Esophagus squamous epithelium (tissue), 5 donors: ENCODE measurements at places on chromosomes 7 and 10.

DNA sequence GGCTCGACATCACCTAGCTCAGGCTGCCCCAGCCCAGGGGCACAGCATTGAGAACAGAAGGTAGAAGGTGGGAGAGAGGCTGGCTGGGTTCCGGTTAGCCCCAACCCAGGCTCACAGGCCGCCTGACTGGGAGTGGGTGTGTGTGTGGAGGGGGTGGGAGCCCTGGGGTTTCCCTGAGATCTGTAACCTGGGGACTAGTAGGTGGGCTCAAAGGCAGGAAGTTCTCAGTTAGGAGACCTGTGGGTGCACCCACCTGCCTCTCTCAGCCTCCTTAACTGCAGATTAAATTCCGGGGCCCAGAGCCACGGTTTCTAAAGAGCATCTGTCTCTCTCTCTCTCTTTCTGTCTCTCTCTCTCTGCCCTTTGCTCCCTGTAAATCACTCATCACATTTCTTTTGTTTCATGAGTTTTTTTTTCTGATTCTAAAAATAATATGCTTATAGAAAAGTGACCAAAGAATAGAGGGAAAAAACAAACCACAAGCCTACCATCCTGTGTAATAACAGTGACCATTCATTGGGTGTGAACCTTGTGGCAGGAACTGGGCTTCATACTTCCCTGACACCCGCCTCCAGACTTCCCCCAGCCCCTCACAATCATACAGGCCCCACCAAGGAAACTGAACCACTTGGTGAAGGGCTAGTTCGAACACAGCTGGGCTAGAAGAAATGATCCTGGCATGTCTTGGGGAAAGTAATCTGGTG is 83.4 kb upstream of the SMNDC1 start:
- DNase-seq = no peak

- no peak for DNase-seq
Observed at GRCh38 chr7:77327067-77327931, 88.8 kb downstream of the GSAP start.

DNA sequence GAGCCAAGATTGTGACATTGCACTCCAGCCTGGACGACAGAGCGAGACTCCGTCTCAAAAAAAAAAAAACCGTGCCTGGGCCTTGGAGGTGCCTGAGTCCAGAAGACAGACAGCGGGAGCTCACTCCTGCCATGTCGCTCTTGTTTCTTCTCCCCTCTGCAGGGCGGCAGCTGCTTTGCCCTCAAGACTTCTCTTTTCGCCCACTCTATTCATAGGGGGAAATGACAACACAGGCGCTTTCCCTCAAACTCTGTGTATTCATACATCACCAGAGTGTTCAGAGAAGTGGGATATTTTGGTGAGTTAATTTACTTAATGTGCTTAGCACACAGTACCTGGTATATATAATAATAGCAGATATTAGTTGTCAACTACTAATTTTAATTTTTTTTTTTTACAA is 44.5 kb downstream of the FOXK1 start:
- no peak for DNase-seq

GRCh38 chr10:60310740-60311139 is 78.9 kb downstream of the ANK3 start:
- DNase-seq = no peak

GRCh38 chr10:43214956-43215561 is 51.8 kb downstream of the RASGEF1A start:
- DNase-seq = no peak

DNA sequence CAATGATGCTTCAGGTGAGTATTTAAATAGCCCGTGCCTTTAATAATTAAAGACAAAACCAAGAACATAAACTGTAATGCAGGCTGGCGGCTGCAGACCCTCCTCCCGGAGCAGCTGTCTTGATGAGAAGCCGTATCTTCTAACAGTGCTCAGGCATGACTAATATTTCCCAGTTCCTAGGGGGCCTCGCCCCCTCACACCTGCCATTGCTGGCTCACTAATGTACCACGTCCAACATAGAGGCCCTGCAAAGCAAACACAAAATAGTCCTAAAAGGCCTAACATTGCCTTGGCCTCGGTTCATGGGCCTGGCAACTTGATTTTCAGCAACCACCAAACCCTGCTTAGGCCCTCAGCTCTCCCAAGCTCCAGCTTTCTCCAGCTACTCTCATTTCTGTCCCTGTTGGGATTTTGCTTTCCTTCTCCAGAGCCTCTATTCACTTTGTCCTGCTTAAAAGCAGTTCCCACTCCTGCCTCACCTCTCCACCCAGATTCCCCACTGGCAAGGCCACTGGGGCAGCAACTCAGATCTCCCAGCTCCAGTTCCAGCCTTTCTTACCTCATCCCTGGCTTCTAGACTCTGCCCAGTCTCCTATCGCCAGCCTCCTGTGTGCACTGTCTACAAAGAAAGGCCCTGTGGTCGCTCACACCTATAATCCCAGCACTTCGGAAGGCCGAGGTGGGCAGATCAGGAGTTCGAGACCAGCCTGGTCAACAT is 16.2 kb downstream of the SORBS1 start:
- DNase-seq = no peak

- no peak for DNase-seq
Observed at GRCh38 chr7:23863209-23863787, 153.3 kb downstream of the STK31 start.

DNA sequence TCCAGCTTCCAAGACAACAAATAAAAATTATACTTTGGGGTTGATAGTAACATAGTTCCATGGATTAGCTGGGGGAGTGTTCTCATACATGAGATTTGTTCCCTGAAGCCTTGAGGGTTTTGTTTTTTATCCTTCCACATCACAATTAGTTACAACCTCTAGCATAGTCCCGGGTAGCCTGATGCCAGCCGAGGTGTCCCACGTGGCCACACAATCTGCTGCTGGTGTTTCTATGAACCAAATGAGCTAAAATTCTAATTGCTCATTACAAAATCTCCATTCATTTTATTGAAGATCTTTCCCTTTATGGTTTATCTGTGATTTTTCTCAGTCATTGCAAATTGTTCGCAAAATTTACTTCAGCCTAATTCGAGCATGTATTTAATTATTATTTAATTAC is 84.7 kb downstream of the CACNA2D1 start:
- no peak for DNase-seq

GRCh38 chr7:68414631-68415425 is 1183.4 kb upstream of the AUTS2 start:
- no peak for DNase-seq

GRCh38 chr7:2171855-2172254 is 60.9 kb downstream of the MAD1L1 start:
- no peak for DNase-seq

- no peak for DNase-seq
Observed at GRCh38 chr10:5038733-5039132, 35.1 kb upstream of the AKR1C2 start.

- DNase-seq = no peak
Observed at GRCh38 chr7:129914536-129915272, 38.1 kb downstream of the UBE2H start.

DNA sequence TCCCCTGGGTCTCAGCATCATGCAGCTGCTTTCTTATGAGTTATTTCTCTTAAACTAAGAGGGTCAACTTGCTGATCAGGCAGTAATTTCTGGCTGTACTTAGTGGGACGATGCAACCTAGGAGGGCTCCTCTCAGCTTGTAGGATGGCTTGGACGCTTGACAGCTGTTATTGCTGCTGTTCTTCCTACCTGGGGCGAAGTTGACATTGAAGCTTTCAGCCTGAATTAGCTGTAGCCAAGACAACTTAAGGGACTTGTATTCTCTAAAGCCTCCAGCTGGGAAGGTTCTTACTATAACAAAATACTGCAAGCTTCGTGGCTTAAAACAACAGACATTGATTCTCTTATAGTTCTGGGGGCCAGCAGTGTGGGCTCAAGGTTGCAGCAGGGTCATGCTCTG is 224.9 kb downstream of the ACTR3B start:
- no peak for DNase-seq

- no peak for DNase-seq
Observed at GRCh38 chr7:120337308-120337907, 64.4 kb downstream of the KCND2 start.

GRCh38 chr10:107717046-107717445 is 552.5 kb upstream of the SORCS1 start:
- DNase-seq = no peak

- DNase-seq = no peak
Observed at GRCh38 chr7:111527545-111527944, 34.7 kb downstream of the IMMP2L start.

DNA sequence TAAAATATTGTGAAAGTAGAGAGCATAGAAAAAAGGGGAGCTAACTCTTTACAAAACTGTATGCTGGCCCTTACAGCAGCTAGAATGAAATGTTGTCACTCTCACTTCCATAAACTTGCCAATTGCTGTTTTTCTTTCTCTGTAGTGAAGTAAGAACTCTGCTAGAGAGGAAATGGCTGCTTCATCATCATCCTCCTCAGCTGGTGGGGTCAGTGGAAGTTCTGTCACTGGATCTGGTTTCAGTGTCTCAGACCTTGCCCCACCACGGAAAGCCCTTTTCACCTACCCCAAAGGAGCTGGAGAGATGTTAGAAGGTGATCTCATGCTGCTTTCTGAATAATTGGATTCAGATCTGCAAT is 7.6 kb upstream of the ASCC1 start:
- no peak for DNase-seq

- no peak for DNase-seq
Observed at GRCh38 chr7:45347804-45348203, 190.2 kb downstream of the RAMP3 start.

- no peak for DNase-seq
Observed at GRCh38 chr7:81158189-81158588, 239.3 kb upstream of the SEMA3C start.

GRCh38 chr10:36373424-36374096 is 731.5 kb upstream of the FZD8 start:
- DNase-seq = no peak

DNA sequence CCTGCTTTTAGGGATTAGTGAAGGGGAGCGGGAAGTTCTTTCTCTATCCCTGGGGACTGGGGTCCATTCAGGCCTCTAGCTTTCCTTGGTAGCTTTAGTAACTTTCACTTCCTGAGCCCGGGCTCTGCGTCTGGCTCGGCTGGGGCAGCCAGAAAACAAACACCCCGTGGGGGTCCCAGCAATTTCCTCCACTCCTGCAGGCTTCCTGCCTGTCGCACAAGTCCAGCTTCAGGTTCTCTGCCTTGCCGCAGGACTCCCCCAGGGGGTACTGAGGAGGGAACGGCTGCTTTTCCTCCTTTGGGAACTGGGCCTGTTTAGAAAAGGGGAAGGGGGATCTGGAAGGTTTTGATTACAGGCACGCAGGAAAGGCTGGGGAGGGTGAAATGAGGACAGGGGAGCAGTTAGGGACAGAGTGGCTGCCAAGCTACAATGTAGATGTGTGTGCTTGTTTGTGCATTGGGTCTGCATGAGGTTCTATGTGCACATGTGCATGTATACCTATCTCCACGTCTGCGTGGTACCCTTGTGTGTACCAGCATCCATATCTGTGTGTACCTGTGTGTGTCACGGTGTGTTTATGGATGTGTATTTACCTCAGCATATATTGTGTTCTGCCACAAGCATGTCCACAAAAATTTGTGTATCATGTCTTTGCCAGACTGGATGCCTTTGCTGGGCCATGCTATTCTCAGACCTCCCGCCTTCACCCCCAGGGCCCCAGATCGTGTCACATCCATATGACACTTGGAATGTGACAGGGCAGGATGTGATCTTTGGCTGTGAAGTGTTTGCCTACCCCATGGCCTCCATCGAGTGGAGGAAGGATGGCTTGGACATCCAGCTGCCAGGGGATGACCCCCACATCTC is 2.0 kb downstream of the KAZALD1 start:
- DNase-seq = no peak

DNA sequence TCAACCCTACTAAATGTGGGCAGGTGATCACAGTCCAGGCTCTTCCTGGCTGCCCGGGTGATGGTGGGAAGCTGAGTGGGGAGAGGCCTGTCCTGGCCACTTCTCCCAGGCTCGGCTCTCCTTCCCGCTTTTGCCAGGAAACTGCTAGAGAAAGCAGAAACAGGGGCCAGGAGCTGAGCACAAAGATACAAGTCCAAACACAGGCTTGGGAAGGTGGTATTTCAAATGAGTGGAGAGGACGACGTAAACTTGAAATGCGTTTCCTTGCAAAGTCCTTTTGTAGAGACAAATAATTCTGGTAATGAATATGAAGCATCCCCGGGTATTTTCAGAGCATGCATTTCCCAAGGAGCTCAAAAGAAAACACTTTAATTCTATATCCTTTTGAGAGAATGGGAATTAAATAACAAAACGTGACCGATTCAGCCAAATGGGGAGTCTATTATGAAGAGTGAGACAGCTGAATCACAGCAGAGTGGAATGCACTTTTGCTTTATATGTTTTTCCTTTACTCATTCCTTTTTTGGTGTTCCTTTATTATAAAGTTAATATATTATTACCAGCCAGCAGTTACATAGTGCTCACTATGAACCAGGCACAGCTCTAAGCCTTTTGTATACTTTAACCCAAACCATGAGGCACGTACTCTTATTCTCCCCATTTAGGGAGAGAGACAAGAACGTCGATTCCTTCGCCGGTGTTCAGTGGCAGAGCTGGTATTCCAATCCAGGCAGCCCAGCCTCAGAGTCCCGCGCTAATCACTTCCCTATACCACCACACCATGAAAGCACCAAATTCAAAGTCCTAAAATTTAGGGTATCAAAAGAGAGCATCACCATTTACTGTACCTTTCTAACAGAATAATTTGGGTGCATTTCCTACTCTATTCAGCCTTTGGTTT is 218.2 kb upstream of the KLF14 start:
- DNase-seq = no peak

- no peak for DNase-seq
Observed at GRCh38 chr10:12218991-12219390, 23.0 kb downstream of the CDC123 start.

- no peak for DNase-seq
Observed at GRCh38 chr10:121351540-121351939, 246.7 kb downstream of the FGFR2 start.

GRCh38 chr10:100551196-100551595 is 15.5 kb downstream of the HIF1AN start:
- no peak for DNase-seq

DNA sequence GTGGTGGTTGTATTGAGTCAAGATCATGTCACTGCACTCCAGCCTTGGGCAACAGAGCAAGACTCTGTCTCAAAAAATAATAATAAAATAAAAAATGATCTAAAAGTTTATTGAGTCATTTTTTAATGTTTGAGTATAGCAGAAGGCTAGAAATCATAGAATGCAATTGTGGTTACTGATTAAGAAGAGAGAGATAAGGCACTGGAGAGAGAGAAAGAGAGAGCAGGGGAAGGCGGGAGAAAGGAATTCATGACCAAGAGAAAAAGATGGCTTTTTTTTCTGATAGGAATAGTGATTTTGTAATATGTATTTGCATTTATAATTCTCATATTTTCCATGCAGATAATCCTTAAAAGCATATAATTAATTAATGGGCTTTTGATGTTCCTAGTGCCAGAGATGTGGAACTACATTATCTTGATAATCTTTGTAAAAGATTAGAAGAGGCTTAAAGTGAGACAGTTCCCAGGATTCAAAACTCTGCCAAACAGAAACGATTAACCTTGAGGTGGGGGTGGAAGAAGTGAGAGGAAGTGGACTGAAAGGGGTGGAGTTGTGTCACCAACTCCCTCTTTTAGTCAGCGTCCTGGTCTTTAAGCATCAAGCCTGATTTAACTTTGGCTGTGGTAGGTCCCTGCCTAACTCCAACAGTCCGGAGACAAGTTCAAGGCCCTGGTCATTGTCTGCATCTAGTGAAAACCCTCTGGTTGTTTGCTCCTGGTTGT is 76.2 kb downstream of the CHN2 start:
- no peak for DNase-seq

- DNase-seq = no peak
Observed at GRCh38 chr10:73910401-73910763, 550 bp upstream of the PLAU start.
